ENCODE measurements at places on chromosomes 16 and 17.

DNA sequence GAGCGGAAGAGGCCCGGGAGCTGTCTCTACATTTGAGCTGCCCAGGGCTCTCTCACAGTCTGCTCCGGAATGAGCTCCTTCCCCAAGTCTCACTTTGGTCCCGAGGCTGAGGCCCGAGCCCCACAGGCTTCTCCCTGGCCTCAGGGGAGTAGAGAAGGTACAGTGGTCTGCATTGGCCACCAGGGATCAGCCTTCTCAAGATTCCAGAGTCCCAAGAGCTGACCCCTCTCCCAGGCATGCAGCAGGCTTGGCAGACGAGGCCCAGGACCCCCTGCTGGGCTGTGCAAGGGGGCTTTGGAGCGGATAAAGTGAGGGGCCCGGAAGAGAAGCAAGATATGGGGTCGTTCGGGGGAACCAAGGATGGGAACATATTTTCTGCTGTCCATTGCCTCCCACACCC, 3.1 kb downstream of the PRSS27 start:
- DNase-seq = no peak

DNA sequence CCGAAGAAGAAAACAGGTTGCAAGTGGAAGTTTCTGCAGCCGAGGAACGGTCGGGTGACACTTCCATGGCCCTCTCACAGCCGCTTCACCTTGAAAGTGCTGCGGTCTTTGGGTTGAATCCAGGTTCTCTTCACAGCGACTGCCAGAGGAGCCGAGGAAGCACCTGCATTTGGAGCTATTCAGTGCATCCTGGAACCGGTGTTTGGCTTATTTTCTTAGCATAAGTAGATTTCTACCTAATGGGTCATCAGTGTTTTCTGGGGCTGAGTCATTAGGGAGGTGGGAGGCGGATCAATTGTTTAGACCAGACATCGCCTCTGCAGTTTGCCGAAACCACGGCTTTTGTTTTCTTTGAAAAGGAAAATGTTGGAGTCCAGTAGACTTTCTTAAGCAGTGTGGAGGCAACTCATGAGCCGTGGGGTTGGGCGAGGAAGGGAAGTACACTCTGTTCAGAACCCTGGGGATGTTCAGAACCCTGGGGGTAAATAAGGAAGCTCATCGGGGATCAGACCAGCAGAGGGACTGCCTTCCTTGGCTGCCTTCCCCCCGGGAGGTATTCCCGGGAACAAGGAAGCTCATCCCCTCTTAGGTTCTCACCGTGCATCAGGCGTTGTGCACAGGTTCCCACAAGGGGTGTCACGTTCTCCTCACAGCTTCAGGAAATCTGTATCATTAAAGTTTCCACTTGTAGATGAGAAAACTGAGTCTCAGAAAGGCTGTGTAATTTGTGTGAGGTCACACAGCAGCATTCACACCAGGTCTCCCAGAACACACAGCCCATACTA, 361.5 kb downstream of the SNX29 start:
- DNase-seq = no peak

DNA sequence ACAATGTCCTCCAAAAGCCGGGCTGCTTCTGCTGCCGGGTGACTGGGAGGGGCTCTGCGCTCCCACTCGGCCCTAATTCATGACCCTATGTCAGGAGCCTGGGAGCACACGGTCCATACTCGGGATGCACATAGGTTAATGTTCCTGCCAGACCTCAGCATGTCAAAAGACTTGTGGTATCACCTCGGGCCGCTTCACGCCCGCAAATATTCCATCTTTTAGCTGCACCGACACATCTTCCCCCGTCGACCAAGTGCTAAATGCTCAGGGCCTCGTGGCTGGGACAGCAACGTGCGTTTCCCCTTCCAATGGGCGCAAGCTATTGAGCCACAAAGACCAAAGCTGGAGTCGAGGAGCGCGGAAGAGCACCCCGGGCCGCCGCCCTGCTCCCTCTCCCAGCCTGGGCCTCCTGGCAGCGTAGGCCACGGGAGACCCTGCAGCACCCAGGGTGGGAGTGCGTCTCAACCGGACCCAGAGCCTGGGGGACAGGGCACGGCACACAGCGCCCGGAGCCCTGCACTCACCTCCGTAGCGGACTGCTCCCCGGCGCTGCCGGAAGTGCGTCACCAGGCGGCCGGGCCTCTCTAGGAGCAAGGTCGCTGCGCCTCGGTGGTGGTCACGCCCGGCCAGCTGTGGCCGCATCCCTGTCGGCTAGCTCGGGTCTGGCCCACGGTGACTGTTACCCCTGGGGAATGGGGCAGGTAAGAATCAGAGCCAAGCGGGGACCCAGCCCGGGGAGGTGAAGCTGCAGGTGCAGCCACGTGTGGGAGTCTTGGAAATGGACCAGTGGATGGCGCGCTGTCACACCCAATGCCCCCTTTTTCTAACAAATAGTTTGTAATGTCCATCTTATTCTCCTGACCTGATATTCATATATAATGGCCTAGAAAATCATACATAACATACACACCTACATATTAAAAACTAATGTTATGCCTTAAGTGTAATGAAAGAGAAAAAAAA, at the start of gene ZNF23:
ZNF23 (minus strand) TSS at position 562 of the 963 bp plus-strand sequence. CDS start 5,451 bp downstream, outside the sequence.
- DNase-seq = peak; percentile 56

- no peak for DNase-seq
Measured at GRCh38 chr17:60904582-60904981, 226.9 kb downstream of the BCAS3 start.

- no peak for DNase-seq
Measured at GRCh38 chr16:2586241-2586640, 48.4 kb downstream of the PDPK1 start.

GRCh38 chr16:89525146-89525913, 17.1 kb downstream of the SPG7 start:
- DNase-seq = no peak

DNA sequence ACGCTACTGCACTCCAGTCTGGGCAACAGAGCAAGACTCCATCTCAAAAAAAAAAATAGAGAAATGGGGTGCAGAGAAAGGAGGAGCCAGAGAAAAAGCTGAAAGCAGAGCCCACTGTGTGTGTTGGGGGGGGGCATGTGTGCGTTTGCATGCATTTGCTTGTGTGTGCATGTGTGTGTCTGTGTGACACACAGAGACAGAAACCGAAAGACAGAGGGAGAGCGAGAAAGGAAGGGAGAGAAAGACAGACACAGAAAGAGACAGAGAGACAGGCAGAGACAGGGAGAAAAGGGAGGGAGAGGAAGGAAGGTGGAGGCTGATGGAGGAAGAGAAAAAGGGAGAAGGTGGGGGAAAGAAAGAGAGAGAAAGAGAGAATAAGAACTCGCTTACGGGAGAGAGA, 9.8 kb upstream of the CIITA start:
- DNase-seq = no peak

DNA sequence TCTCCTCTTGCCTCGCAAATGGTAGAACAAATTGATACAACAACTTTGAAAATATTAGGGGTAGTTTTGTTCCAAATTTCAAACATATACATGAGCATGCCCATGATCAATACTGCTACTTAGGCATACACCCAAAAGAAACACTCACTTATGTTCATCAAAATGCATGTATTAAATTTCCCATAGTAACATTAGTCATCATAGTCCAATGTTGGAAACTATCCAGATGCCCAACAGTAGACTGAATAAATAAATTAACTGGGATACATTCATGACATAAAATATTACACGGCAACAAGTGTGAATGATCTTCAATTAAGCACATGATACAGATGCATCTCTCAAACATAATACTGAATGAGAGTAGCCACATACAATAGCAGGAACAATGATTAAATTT, 391.6 kb downstream of the CDH11 start:
- no peak for DNase-seq

Measured in amniotic epithelial cell (primary cell).